ENCODE measurements at places on chromosomes 1 and 21.

DNA sequence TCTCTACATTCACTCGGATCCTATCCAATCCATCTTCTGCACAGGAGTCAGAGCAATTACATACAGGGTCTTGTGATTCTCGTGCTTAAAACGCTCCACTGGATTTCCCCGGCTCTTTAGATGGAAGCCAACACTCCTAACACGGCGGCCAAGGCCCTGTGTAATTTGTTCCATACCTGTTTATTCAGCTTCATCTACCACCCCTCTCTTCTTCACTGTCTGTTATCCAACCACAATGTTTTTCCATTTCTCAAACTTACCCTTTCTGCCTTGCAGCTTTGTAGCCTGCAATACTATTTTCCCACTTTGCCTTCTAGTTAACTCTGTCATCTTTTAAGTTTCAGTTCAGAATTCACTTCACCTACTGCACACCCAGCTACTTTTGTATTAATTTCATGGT, 249.6 kb upstream of the USP25 start:
- DNase-seq = no peak

GRCh38 chr1:9384751-9385245, 92.1 kb downstream of the SPSB1 start:
- DNase-seq = no peak

GRCh38 chr1:174659823-174660222, 212.1 kb downstream of the GPR52 start:
- no peak for DNase-seq

- DNase-seq = no peak
These were observed 18.4 kb upstream of the DESI2 start for GRCh38 chr1:244634546-244634945.

DNA sequence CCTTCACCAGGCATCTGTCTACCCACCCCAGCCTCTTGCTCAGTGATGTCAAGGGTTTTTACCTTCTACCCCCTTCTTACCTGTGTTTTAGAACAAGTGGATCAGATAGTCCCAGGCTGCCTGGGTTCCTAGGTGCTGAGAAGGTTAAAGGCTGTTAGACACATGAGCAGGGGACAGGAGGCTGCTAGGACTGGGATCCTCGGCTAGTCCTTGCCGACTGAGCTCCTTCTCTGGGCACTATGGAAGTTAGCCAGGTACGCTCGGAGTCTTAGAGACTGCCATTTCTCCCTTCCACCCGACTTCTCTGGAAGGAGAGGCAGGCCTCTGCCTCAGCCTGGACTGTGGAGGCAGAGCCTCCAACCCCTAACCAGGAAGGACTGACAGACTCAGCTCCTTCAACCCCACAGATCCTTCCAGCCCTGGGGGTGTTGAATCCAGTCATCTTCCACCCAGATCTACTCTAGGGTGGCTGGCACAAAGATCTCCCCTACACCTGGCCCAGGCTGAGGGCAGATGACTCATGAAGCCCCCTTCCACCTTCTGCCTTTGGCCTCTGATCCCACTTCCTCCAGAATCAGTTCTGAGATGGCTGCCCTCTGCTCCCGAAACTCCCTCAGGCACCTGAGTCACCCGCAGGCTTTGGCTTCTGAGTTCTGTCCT, at the start of gene DYNLT4:
DYNLT4 (minus strand) TSS at position 648 of the 660 bp plus-strand sequence. CDS start 683 bp downstream, outside the sequence.
- DNase-seq = no peak

DNA sequence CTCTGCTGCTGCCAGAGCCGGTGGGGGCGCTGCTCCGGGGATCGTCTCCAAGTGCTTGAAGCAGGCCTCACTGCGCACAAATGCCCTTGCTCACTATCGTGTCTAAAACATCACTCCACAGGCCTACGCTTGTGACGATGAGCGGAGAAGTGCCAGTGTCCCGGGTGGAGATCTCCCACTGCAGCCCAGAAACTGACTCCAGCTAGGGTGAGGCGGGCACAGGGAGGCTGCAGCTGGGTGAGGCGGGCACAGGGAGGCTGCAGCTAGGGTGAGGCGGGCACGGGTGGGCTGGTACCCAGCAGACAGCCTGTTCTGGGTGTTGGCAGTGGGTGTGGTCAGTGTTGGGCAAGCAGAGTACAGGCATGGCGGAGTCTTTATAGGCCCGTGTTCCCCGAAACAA, 22.7 kb upstream of the PDXK start:
- DNase-seq = no peak

DNA sequence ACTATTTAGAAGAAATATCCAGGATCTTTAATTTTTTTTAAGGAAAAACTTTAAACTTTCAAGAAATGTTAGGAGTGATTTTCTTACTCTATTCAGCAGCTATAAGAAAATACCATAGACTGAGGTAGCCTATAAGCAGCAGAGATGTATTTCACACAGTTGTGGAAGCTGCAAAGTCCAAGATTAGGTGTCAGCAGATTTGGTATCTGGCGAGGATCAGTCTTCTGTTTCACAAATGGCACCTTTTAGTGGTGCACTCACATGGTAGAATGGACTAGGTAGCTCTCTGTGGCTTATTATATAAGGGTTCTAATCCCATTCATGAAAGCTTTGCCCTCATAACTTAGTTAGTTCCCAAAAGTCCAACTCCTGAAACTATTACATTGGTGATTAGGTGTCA, 207.4 kb downstream of the NCAM2 start:
- DNase-seq = no peak

DNA sequence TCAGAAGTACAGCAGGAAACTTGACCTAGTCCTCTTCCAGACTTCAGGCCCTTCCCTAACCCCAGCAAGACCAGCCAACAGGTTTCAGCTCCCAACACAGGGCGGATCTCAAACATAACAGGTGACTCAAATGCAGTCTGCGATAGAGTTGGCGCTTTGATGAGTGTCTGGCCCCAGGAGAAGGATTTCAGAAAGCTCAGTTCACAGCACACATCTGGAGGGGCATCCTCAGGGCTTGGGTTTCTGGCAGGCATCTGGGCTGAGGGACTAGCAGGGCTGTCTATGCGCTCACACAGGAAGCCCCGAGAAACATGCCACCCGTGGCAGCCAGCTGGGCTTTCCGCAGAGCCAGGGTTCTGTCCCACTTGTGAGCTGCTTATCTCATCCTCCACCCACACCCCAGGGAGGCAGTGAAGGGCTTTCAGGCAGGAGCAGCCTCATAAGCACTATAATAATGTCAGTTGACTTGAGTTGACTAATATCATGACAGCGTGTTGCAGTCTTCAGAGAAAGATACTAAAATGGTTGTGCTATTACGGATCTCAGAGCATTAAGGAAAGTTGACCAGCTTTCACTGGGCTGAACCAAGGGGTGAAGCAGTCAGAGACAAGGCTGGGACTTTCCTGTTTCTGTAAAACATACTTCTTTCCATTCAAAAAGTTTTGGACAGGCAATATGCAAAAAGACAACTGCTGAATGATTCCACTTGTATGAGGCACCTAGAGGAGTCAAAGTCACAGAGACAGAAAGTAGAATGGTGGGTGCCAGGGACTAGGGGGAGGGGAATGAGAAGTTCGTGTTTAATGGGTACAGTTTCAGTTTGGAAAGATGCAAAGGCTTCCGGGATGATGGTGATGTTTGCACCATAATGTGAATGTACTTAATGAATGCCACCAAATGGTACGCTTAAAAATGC, 233.0 kb upstream of the IRF2BP2 start:
- DNase-seq = no peak

DNA sequence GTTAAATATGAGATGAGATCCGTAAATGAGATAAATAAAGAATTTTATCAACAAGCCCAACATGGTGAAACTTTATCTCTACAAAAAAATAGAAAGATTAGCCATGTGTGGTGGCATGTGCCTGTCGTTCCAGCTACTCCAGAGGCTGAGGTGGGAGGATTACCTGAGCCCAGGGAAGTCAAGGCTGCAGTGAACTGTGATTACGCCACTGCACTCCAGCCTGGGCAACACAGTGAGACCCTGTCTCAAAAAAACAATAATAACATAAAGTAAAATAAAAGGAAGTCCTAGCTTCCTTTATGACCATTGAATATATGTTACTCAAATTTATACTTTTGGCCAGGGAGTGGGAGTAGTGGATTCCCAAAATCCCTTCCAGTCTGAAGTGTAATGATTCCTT, 48.7 kb upstream of the TEKT2 start:
- no peak for DNase-seq

- peak; percentile 91 for DNase-seq
These were observed 23.2 kb downstream of the SLC44A5 start for GRCh38 chr1:75587692-75588091.

- DNase-seq = no peak
These were observed 33.7 kb upstream of the CD2 start for GRCh38 chr1:116720364-116721038.

All from NCI-H82 (cell line).